ENCODE measurements at places on chromosomes 11 and 22.

- DNase-seq: no peak
These were observed 17.6 kb downstream of the DDB1 start for GRCh38 chr11:61315260-61315659.

DNA sequence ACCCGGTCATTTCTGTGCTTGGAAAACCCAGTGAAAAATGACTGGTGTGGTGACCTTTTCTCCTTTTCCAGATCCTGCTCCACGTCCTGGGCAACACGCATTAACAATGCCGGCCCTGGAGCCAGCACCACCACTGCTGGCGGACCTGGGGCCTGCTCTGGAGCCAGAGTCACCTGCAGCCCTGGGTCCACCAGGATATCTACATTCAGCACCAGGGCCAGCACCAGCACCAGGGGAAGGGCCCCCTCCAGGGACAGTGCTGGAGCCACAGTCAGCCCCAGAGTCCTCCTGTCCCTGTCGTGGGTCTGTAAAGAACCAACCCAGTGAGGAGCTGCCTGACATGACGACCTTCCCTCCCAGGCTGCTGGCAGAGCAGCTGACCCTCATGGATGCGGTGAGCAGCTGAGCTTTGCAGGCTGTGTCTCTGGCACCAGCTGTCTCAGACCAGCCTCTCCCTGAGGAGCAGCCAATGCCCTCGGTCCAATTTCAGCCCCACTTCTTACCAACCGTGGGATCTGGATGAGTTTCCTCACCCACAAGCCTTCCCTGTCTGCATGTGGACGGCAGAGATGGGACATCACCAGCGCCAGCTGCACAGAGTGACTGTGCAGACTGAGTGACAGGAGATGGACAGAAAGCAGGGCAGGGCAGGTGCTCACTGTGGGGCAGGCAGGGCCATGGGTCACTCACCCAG, 1.9 kb downstream of the RGL4 start:
- no peak for DNase-seq

GRCh38 chr11:18567081-18567480, 21.5 kb downstream of the UEVLD start:
- no peak for DNase-seq

DNA sequence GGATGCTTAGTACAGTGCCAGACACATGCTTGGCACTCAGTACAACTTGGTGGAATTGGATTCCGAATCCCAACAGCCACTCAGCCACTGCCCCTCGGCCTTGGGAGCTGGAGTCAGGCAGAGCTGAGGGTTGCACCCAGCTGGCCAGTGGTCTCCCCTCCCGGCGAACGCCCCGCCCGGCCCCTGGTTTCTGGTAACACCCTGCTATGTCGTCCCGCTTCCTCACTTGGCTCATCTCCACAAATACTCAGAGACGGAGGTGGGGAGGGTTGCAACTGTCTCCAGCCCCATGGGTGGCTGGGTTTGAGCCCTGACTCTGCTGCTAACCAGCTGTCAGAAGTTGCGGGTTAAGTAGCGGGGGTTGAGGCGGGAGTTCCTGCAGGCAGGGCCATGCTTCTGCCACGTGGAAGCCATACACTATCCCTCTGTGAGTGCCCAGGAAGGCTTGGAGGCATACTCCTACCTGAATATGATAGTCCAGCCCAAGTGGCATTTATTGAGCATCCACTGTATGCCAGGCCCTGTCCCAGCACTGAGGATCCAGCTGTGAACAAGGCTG, 67.1 kb downstream of the GRIK4 start:
- DNase-seq: no peak

DNA sequence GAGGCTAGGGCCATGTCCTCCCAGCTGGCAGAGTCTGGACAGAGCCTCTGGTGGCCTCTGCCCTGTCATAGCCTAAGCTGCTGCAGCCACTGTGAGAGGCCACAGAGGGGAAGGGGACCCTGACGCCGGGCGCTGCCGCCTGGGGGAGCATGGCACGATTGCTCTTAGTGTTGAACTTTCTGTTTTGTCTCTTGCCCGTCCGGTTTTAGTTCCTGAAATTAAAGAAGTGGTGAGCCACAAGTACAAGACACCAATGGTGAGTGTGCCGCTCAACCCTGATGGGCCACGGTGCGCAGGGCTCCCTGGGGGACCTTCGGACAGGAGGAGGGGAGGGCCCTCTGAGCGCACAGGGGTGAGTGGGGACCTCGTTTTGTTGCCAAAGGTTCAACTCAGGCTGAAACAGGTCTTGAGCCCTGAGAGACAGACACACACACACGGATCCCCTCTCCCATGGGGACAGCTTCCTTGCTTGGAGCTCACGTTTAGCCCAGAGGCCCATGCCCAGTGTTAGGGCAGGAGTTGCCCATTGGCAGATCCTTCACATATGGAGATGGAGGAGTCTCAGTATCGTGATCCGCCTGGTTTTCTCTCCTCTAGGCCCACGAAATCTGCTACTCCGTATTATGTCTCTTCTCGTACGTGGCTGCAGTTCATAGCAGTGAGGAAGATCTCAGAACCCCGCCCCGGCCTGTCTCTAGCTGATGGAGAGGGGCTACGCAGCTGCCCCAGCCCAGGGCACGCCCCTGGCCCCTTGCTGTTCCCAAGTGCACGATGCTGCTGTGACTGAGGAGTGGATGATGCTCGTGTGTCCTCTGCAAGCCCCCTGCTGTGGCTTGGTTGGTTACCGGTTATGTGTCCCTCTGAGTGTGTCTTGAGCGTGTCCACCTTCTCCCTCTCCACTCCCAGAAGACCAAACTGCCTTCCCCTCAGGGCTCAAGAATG, 23.8 kb downstream of the MYBPC3 start:
- no peak for DNase-seq

DNA sequence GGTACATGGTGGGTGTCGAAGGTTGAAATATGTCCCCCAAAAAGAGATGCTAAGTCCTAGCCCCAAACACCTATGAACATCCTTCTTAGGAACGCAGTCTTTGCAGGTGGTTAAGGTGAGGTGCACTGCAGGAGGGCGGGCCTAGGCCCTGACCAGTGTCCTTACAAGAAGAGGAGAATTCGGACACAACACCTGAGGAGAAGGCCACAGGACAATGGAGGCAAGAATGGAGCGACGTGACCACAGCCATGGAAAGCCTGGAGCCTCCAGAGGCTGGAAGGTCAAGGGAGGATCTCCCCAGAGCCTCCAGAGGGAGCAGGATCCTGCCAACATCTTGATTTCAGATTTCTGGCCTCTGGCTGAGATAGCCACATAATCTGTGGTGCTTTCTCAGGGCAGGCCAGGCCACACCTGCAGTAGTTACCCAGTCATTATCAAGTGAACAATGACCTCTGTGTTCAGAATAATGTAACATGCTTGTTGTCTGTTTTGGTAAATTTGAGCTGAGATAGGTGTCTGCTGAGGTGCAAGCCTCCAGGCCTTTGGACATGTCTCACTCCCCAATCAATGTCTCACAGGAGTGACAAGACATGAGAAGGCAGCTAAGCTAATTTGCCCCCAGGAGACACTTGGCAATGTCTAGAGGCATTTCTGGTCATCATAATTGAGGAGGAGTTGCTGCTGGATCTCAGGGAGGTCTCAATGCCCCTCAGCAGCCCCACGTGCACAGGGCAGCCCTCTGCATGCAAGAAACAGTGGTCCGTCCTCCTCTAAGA, 498.9 kb downstream of the BRD1 start:
- DNase-seq: no peak

- no peak for DNase-seq
These were observed 70.9 kb downstream of the ZBTB44 start for GRCh38 chr11:130243816-130244215.

- peak; percentile 98 for DNase-seq
These were observed 23.1 kb downstream of the MICAL3 start for GRCh38 chr22:18001040-18001893.

GRCh38 chr11:62708793-62709192, 1.3 kb downstream of the GNG3 start:
- no peak for DNase-seq

DNA sequence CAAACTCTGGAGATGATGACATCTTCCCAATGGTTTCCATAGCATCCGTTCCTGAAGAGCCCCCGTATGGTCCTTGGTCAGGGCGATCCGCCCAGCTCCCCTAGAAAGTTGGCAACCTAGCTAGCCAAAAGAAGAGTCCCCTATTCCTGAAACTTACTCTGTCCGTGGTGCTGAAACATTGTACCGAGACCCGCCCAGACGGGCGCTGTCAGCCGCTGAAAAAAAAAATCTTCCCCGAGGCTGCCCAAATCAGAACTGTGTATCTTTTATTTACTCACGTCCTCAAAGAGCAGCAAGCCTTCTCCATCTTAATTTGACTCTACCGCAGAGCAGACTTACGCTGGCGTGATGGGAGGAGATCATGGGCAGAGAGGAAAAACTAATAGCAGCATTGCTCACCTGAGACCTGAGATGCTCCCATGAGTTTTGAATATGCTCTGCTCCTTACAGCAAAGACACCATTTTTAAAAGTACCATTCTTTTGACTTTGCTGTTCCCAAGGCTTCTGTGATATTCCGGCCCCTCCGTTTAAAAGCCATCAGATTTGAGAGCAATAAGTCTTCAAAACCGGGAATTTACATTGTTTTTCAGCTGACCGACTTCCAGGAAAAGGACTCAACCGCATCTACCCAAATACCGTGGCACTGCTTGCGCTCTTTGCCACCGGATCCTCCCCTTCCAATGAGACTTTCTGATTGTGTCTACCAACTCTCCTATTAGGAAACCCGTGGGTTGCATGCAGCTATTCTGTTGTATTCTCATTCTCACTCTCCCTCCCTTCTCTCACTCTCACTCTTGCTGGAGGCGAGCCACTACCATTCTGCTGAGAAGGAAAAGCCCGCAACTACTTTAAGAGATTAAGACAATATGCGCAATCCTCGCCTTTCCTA, at the start of gene SLC17A6:
TSS of gene SLC17A6 (plus strand) at position 786 of the 890 bp plus-strand sequence. CDS start 153 bp downstream, outside the sequence.
- peak; percentile 37 for DNase-seq

GRCh38 chr11:124311670-124312069, 2.1 kb downstream of the OR8D1 start:
- no peak for DNase-seq

DNA sequence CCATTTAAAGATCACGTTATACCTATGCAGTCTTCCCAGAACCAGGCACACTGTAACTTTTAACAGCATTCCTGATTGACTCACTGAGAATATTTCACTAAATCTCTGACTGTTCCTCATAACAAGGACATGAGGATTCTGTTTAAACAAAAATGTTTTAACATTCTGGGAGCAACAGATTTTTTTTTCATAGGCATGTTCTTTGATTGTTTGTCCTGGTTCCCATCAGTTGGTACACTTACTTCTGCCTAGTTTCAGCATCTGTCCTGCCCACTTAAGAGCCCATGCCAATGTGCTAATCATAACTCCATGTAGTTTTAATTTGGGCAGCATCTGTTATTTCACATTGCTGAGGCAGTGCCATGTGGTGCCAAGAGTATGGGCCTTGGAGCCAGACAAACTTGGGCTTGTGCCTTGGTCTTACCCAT, 138.5 kb upstream of the CTSC start:
- DNase-seq: no peak

- no peak for DNase-seq
These were observed 20.7 kb upstream of the NAV2 start for GRCh38 chr11:19691815-19692500.

DNA sequence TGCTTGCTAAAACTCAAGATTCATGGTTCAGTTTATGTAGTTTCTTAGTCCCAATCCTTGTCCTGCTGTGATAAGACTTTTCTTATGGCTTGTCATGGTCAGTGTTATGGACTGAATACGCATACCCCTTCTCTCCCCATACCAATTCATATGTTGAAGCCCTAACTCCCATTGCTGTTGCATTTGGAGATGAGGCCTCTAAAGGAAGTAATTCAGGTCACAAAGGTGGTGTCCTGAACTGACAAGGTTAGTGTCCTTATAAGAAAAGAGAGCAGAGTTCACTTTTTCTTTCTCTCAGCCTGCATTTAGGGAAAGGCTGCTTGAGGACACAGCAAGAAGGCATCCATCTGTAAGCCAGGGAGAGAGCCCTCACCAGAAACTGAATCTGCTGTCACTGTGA, 618.2 kb downstream of the LRRC4C start:
- DNase-seq: no peak

GRCh38 chr11:6674219-6674597, 8.9 kb downstream of the MRPL17 start:
- DNase-seq: no peak

- peak; percentile 16 for DNase-seq
These were observed 90.8 kb upstream of the SHANK2 start for GRCh38 chr11:71342951-71343827.

- DNase-seq: peak; percentile 72
These were observed 4.8 kb downstream of the SDF2L1 start for GRCh38 chr22:21646608-21647590.

GRCh38 chr11:35126000-35126878, 12.7 kb upstream of the CD44 start:
- no peak for DNase-seq

GRCh38 chr11:95135155-95135554, 45.5 kb downstream of the ENDOD1 start:
- DNase-seq: no peak

DNA sequence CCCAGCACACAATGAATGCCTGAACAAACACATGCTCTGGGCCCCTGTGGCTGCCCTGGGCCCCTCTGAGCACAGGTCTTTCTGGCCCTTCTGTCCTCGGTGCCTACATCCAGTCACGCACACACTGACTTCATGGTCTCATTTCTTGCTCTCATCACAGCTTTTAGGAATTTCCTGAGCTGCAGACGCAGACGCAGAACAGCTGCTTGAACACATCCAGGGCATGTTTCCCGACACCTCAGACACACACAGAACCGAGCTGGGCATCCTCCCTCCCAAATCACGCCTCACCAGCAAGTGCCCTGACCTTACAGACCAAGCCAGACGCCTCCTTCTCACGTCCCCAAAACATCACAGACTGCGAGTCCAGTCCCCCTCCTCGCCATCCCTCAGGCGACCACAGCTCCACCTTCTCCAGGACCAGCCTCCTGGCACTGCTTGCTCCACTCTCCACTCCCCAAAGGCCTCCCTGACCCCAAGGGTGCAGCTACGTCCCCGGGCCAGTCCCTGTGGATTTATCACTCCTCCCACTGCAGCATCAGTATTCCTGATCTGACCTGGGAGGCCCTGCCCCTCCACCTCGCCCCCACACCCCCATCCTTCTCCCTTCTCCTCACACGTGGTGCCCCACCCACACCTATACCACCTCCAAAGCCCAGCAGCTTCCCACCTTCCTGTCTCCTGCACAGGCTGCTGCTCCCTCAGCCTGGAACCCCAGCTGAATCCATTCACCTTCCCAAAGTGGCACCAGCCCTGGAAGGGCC, 12.9 kb downstream of the SIRT3 start:
- no peak for DNase-seq

GRCh38 chr11:77086521-77087472, 15.8 kb upstream of the OMP start:
- no peak for DNase-seq

GRCh38 chr22:45192701-45193187, 29.0 kb downstream of the NUP50 start:
- DNase-seq: no peak

GRCh38 chr11:84408946-84409411, 1122.8 kb upstream of the CCDC90B start:
- DNase-seq: no peak

GRCh38 chr22:50702821-50703725, 30.4 kb downstream of the SHANK3 start:
- DNase-seq: no peak
